ENCODE measurements at places on chromosomes 7 and 10.
A peak's percentile ranks its signal among the peaks of the same experiment; 100 is the strongest.

DNA sequence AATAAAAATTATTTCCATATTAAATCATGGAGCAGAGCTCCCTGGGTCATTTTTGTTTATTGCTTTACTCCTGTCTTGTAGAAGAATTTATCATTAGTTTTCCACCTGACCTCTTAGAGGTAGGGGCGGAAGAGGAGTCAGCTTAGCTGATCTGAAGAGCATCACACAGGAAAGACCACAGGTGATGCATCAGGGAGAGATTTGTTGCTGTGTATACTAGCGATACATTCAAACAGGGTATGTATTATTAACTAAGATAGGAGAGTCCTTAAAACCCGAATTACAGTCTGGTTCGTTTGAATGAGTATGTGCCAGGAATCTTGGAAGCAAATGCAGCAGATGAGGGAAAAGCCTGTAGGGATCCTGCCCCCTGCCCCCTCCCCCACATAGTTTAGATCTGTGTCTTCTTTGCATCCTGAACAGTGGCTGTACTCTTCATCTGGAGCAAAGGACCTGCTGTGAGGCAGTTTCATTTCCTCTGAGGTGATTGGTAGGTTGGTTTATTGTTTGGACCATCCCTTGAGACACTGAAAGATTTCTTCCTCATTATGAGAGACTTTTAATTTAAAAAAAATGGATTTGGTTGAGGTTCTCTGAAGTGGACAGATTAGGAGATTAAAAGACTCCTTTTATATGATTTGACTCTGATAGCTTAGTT lies 177.0 kb downstream of the SND1 start:
- DNase-seq, result no peak

- no peak for DNase-seq
Measured at GRCh38 chr10:75651417-75651816, 220.0 kb downstream of the LRMDA start.

GRCh38 chr7:36565792-36566356 lies 158.4 kb downstream of the AOAH start:
- no peak for DNase-seq

DNA sequence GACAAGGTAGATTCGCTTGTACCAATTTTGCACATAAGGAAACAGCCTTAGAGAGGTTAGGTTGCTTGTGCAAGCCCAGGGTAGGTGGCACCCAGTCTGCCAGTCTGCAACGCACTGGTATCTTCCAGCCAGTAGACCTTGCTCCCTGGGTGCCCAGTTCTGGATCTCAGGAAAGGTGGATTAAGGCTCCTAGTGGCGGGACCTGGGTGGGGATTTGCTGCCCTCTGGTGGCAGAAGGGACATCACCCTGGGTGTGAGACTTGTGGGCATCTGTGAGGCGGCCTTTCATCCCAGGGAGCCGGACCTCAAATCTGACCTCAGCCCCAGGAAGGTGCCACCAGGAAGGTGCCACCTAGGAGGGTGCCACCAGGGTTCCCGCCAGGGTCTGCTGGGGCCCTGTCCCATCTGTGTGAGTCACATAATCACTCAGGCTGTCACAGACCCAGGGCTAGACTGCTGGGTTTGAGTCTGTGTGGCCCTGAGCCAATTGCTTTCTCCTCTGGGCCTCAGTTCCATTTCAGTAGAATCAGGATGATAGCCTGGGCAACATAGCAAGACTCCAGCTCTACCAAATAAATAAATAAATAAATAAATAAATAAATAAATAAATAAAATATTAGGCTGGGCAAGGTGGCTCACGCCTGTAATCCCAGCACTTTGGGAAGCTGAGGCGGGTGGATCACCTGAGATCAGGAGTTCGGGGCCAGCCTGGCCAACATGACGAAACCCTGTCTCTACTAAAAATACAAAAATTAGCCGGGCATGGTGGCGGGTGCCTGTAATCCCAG lies 5.3 kb upstream of the PRKRIP1 start:
- DNase-seq, result peak; percentile 85

DNA sequence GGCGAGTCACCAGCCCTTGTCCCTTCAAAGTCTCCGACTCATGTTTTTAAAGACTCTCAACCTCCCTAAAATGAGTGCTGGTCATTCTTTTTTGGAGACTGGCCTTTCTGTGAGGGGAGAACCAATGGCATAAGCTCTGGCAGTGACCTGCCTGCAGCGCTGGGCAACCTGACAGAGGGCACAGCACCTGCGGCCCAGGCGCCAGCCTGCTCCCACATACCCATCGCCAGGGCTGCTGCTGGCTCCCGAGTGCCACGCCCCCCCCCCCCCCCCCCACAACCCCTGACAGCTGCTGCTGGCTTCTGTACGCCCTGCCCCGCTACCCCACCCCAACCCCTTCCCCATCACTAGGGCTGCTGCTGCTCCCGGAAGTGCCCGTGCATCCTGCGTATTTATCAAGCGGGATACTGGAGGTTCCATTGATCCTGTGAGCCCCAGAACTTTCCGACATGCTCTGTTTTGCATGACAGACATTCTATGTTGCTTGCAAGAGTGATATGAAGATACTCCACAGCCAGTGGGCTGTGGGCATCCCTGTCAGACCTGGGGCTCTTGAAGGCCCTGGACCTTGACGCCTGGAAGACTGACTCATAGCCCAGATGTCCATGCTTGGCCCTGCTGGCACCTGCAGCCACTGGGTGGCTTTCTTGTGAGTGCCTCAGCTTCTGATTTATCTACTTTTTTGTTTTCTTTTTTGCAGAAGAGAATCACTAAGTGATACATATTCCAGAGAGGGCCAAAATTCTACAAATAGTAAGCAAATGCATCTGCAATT lies 243.9 kb downstream of the ZMYND11 start:
- no peak for DNase-seq

DNA sequence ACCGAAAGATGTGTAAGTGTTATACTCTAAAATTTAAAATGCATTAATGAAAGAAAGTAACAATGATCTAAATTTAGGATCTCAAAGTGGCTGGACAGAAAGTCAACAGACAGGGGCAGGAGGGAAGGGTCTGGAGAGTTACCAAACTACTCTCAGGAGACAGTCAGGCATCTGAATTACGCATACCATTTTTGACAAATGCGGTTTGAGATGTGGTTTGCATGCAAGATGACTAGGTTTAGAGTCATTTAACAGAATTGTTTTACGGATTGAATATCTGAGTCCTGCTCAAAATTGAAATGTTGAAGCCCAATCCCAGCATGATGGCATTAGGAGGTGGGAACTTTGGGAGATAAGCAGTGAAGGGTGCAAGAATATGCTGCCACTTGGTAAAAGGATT lies 314.1 kb downstream of the WDR11 start:
- no peak for DNase-seq

GRCh38 chr10:4778761-4779160 lies 47.2 kb upstream of the AKR1E2 start:
- DNase-seq, result no peak

DNA sequence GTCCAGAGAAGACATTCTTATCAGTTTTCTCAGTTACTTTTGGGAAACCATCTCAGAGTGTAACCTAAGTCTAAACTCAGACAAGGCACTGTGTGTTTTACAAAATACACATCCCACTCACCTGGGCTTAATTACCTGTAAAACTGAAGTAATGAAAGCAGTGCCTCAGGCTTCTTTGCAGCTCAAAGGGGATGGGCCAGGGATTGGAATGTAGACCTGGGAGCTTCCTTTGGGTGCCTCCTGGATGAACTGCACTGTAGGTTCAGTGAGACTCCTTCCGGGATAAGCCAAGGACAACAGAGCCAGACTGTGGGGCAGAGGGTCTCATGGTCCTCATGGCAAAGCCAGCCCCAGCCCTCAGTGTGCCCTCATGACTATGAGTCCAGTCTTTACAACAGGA lies 672.4 kb upstream of the GALNT17 start:
- no peak for DNase-seq

GRCh38 chr10:843703-844102 lies 87.8 kb downstream of the LARP4B start:
- no peak for DNase-seq

DNA sequence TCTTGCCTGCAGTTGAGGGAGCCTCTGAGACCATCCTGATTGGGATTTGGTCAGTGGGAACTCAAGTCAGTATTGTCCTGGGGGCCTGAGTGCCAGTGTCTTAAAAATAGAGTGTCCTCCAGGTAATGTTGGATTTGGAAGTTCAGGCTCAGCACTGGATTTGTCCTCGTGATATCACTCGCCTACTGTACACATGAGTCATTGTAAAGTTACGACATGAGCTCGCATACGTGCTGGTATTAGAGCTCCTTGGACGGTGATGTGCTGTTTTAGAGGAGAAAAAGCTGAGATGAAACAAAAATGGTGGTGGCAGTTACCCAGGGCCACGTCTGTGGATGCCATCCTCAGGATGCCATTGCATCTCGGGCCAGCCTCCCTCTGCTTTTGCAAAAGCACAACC lies 78.2 kb downstream of the MGMT start:
- no peak for DNase-seq

GRCh38 chr10:103395754-103396066 lies 565 bp downstream of the ATP5MK start:
- DNase-seq, result no peak

GRCh38 chr10:51821045-51821444 lies 121.7 kb upstream of the CSTF2T start:
- DNase-seq, result no peak

- DNase-seq, result no peak
Measured at GRCh38 chr7:50369143-50370026, 64.9 kb downstream of the IKZF1 start.

DNA sequence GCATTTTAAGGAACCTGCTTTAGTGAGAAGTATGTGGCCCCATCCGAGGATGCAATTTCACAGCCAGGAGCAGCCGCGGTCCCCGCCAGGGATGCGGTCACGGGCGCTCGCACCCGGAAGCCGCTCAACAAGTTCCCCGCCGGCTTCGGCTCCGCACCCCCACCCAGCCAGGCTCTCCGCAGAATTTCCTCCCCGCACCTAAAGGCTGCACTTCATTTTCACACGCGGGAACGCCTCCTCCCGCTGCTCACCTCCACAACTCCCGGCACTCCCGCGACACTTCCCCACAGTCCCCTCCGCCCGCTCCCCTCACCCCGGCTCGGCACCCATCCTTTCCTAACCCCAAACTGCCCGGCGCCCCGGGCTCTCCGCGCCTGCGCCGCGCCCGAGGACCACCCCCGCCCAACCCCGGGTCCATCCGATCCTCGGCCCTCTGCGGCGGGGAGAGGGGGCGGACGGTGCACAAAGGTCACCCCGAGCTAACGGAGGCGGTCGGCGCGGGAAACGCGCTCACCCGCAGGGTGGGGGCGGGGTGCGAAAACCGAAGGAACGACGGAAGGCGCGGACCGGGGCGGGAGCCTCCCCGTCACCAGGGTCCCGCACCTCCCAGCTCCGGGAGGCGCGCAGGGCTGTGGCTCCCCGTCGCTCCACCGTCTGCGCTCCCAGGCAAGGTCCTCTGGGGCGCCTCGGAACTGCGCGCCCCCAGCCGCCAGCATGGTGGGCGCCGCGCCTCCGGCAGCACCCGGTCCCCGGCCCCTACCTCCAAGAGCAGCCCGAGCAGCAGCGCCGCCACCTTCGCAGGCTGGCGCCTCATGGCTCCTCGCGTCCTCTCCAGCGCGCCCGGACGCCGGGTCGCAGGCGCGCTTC lies 558 bp downstream of the VOPP1 start:
- DNase-seq, result peak; percentile 88

GRCh38 chr7:44761207-44762161 lies 12.8 kb downstream of the ZMIZ2 start:
- no peak for DNase-seq

GRCh38 chr7:127885222-127885772 lies 145.9 kb downstream of the LRRC4 start:
- DNase-seq, result no peak

- no peak for DNase-seq
Measured at GRCh38 chr10:124174071-124174566, 80.7 kb upstream of the CHST15 start.

GRCh38 chr7:98420966-98421612 lies 20.2 kb upstream of the BAIAP2L1 start:
- peak; percentile 57 for DNase-seq

GRCh38 chr7:8136051-8136730 lies 125.8 kb downstream of the ICA1 start:
- no peak for DNase-seq

DNA sequence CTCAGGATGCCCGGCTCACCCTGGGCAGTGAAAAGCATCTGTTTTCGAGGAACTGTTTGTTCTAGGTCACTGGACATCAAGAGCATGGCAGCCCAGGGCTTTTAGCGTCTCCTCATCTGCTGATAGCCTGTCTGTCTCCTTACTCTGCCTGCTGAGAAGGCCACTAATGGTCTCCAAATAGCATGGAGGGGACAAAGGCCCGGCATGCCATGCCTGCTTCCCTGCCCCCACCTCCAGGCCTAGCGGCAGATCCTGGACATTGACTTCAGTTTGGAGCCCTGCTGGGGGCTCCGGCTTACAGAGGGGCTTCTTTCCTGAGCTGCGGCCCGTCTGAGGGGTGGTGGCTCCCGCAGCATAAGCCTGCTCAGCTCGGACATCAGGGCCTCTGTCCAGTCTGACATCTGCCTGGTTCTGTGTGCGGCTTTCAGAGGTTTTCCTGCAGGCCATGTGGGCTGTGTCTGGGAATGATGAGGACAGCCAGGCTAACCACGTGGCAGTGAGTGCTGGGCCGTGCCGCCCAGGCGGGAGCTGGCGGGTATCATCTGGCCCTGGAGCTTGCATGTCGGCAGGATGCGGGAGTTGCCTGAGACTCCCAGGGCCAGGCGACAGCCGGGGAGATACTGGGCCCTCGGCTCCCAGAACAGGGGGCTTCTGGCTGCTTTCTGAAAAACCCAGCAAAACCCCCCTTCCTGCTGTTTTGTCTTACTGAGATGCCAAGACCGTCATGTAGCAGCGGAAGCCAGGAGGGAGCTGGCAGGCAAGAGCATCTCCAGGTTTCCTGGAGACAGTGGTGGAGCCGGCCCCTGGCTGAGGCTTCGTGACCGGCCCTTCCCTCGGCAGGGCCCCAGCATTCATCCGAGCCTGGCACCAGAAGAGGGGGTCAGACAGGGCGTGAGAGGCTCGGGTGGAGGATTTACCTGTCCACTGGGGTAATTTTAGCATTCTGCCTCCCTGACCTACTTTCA lies 9.2 kb downstream of the PFKFB3 start:
- peak; percentile 92 for DNase-seq

DNA sequence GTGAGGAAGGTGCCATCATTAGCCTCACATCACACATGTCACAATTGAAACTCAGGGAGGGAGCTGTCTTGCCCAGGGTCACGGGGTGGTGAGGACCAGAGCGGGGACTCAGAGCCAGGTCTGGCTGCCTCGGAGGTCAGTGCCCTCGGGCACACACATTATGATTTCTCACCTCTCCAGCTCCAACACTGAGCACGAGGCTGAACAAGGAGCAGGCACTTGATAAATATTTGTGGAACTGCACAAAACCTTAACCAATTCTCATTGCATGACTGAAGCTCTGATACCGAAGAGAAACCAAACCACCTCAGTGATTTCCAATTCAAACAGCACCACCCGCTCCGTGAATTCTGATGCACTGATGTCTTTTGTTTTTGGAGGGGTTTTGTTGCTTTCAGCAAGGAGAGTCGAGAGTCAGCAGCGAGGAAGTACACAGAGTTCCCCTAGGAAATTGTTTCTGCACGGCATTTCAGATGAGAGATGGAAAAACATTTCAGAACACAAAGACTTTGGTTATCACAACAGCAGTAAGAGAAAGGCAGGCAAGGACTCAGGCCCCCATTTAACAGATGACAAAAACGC lies 55.3 kb upstream of the ZMIZ1 start:
- no peak for DNase-seq
